IPS-NIHi11 (cell line): ENCODE measurements at places on chromosomes 6 and 20.
A peak's percentile ranks its signal among the peaks of the same experiment; 100 is the strongest.

- no peak for DNase-seq
Observed at GRCh38 chr6:108312605-108313004, 17.8 kb downstream of the AFG1L start.

DNA sequence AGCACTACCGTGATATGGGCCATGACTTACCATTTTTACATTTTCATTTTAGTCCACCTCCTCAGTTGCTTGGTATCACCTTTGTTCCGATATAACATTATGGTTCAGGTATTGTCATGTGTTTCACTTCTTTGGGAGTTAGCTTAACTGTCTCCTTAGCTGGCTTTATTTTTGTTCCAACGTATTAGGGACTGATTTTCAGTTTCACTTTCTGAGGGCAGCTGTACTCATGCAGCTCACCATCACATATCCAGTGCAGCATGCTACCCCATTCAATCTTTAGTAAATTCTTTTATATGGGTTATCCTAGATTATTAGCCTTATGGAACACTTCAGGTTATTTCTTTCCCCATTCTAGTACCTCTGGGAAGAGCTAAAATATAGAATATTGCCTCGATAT, 362.2 kb upstream of the IRAK1BP1 start:
- DNase-seq, result no peak

DNA sequence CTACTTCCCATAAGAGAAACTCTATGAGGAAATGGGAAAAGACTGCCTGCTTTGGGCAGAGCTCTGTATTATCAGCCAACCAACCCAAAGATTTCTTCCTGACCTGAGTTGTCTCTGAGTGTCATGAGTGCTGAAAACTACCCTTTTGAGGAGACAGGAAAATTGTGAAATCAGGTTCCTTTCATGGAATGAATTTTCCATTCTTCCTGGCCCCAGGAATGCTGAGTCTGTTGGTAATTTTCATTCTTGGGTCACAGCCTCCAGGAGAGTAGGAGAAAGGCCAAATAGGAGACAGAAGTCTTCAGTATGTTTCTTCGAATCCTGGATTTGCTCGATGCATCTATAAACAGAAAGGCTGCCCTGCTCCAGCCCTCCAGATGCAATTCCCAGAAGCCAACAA, 53.6 kb downstream of the SCML4 start:
- no peak for DNase-seq

GRCh38 chr6:127520066-127520465, 931 bp upstream of the MTCL3 start:
- peak; percentile 19 for DNase-seq

- no peak for DNase-seq
Observed at GRCh38 chr6:147547369-147547902, 38.9 kb downstream of the SAMD5 start.

- no peak for DNase-seq
Observed at GRCh38 chr6:89385846-89386245, 26.2 kb downstream of the RRAGD start.

DNA sequence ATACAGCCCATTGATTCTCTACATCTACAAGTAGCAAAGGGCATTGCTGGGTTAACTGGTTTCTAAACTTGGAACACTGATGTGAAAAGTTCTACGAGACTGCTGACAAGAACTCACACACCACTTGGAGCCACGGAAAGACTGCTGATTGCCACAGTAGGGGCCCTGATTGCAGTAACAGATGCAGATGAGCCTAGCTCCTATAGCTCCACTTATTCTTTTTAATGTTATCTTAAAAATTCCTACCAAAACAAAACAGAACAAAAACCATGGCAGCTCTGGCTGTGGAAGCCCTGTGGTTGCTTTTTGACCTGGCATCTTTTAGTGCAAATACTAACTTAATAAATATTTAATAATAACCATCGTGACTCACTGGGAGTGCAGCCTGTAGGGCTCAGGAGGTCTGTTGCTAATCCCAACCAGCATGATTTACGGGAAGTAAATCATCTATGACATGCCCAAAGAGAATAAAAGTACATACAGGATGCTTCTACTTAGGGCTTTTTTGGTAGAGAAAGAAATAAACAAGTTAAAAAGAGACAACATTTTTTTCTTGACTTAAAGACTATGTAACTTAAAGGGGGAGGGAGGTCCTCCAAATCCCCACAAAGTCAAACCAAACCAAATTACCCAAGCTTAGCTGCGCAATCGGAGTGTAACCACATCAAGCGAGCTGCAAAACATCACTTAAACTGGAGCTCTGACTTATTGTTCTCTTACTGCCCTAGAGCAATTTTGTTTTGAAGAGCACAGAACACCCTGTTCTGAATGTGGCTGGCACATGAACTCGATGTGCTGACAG, 87.2 kb downstream of the FKBP5 start:
- peak; percentile 38 for DNase-seq

- no peak for DNase-seq
Observed at GRCh38 chr20:64080813-64081623, 1.1 kb downstream of the OPRL1 start.

- DNase-seq, result no peak
Observed at GRCh38 chr20:60117065-60117464, 158.8 kb downstream of the CDH26 start.

- no peak for DNase-seq
Observed at GRCh38 chr6:140130074-140130473, 755.6 kb upstream of the CITED2 start.

DNA sequence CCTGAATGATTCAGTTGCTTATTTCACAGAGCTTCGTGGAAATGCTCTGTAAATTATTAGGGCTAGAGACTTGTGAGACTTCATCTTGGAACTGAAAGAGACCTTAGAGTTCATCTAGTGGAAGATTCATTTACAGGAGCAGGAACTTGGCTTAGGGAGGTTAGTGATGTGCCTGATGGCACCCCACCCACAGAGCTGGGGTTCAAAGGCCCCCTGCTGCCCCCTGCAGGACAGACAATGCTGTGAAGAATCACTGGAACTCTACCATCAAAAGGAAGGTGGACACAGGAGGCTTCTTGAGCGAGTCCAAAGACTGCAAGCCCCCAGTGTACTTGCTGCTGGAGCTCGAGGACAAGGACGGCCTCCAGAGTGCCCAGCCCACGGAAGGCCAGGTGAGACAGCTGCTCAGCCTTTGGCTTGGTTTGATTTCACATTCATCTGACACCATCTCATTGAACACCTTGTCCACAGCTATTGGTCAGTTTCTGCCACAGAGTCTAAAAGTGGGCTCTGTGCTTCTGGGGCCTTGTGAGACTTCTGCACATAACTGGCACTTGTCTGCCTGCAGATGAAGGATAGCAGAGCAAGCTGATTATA, 25.1 kb downstream of the MYBL2 start:
- peak; percentile 71 for DNase-seq

DNA sequence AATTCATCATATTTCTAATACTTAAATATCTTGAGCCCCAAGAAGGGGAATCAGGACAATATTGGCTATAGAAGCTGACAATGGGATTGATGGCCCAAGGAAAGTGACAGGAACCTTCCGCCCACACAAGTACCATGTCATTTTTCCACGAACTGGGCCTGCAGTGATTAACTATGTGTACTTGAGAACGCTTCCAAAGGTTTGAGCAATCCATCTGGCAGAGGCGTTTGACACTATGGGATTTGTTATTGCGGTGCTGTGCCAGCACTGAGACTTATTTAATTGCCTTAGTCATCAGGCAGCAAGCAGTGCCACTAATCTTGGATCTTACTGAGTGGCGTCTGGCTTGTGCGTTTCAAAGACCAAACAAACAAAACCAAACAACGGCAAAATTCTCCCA, 135.6 kb upstream of the UST start:
- DNase-seq, result no peak

GRCh38 chr6:7148100-7148822, 40.5 kb downstream of the RREB1 start:
- no peak for DNase-seq

- DNase-seq, result no peak
Observed at GRCh38 chr6:151610326-151610725, 116.5 kb downstream of the CCDC170 start.

GRCh38 chr6:125746019-125746414, 3.4 kb upstream of the HEY2 start:
- no peak for DNase-seq

- no peak for DNase-seq
Observed at GRCh38 chr6:35016502-35017321, 124.4 kb downstream of the TCP11 start.

GRCh38 chr6:165545806-165546205, 117.2 kb downstream of the PDE10A start:
- DNase-seq, result no peak

- DNase-seq, result no peak
Observed at GRCh38 chr20:63320041-63320511, 27.1 kb downstream of the COL20A1 start.

GRCh38 chr6:47064274-47064673, 22.1 kb upstream of the ADGRF1 start:
- no peak for DNase-seq

GRCh38 chr6:127200114-127200513, 66.5 kb upstream of the RNF146 start:
- no peak for DNase-seq

- peak; percentile 33 for DNase-seq
Observed at GRCh38 chr20:9515741-9516233, 1.4 kb downstream of the LAMP5 start.

- DNase-seq, result no peak
Observed at GRCh38 chr20:53829724-53830521, 236.3 kb upstream of the ZNF217 start.

- no peak for DNase-seq
Observed at GRCh38 chr6:167709196-167709595, 117.5 kb upstream of the AFDN start.

DNA sequence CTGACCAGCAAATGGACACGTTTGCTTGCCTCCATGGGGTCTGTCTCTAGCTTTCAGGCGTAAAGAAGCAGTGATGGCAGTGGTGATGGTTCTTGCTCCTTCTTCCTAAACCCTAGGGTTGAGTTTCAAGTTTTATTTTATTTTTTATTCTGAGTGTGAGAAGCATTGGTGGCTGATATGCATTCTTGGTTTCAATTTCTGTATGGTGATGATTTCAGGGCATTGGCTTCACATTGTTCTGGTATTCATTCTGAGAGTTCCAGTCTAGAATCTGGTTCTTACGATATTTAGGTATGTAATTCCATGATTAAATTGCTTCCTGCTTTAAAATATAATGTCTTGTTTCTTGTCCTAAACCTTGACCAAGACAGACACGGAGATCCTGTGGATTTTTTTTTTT, 444.5 kb upstream of the IMPG1 start:
- DNase-seq, result no peak

- DNase-seq, result no peak
Observed at GRCh38 chr6:131730264-131730663, 19.4 kb upstream of the CTAGE9 start.

DNA sequence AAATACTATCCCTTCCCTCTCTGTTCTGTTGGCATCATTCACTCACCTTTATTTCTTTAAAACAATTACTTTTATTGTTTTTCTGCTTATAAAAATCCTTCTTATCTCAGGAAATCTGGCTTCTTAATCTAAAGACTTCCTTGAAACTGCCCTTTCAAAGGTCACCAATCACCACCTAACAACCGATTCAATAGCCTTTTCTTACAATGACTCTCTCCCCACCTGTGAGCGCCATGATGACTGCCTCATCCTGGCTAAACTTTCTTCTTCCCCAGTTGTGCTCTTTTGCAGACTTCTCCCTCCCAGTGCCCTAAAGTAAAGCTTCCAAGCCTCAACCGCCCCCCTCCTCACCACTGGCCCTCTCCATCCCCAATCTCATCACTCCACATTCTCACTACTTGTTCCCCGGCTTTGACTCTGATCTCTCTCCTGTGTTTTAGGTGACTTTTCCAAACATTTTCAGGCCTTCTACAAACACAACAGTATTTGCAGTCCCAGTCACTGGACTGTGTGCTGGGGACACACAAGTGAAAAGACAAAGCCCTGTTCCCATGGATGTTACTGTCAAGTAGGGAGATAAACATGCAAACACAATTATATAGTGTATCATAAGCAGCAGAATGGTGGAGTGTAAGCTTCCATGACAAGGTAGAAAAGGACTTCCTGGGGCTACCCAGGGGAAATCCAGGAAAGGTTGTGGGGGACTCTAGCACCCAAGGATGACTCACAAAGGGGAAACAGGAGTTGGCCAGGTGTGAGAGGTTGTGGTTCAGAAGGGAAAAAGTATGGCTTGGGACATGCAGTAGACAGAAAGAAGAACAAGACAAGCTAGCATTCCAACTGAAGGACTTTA, 12.8 kb downstream of the NHSL1 start:
- DNase-seq, result peak; percentile 30

GRCh38 chr6:119076576-119077390, 1.7 kb downstream of the FAM184A start:
- DNase-seq, result no peak

- DNase-seq, result no peak
Observed at GRCh38 chr6:43475516-43475915, 1.9 kb upstream of the TJAP1 start.

- DNase-seq, result no peak
Observed at GRCh38 chr6:336159-337114, 44.1 kb downstream of the DUSP22 start.

- DNase-seq, result no peak
Observed at GRCh38 chr6:44302856-44303255, 10.3 kb downstream of the AARS2 start.

GRCh38 chr20:33352258-33353012, 48.9 kb downstream of the CDK5RAP1 start:
- DNase-seq, result peak; percentile 39

GRCh38 chr6:40720375-40720748, 133.2 kb upstream of the LRFN2 start:
- DNase-seq, result no peak

DNA sequence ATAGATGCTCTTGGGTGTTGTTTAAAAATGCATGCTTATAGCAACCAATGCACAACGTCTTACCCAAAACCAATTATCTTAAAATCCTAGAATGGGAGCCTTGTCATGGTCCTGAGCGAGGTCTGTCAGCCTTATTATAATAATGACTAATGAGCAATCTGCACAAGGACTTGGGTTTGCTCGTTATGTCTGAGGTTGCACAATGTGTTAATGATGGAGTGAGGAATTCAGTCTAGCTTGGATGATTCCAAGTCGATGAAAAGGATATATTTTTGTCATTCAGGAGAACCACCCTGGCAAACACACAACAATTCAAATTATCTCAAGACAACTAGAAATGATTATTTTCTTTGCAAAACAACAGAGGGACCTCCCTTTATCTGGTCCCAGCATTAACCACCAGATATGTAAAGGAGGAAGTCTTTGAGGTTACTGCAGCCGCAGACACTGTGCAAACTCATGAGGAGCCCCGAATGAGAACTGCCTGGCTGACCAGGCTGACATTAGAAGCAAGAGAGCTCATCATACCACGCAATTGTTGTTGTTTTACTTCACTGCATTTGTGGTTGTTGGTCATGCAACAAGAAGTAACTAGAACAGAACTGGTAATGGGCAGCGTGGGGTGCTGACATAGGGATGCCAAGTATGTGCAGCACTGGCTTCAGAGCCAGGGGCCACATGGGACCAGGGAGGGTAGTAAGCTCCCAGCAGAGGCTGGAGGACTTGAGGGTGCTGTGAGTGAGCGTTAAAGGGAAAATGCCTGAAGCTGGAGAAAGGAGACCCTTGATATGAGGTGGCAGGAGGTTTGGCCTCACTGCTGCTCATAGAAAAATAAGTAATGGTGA, 488.3 kb downstream of the CDH26 start:
- DNase-seq, result no peak

GRCh38 chr6:43840490-43841218, 70.6 kb downstream of the VEGFA start:
- no peak for DNase-seq
